ENCODE measurements at places on chromosomes 16 and 17.

- DNase-seq = no peak
Measured at GRCh38 chr16:31700200-31700529, 172.5 kb downstream of the AHSP start.

DNA sequence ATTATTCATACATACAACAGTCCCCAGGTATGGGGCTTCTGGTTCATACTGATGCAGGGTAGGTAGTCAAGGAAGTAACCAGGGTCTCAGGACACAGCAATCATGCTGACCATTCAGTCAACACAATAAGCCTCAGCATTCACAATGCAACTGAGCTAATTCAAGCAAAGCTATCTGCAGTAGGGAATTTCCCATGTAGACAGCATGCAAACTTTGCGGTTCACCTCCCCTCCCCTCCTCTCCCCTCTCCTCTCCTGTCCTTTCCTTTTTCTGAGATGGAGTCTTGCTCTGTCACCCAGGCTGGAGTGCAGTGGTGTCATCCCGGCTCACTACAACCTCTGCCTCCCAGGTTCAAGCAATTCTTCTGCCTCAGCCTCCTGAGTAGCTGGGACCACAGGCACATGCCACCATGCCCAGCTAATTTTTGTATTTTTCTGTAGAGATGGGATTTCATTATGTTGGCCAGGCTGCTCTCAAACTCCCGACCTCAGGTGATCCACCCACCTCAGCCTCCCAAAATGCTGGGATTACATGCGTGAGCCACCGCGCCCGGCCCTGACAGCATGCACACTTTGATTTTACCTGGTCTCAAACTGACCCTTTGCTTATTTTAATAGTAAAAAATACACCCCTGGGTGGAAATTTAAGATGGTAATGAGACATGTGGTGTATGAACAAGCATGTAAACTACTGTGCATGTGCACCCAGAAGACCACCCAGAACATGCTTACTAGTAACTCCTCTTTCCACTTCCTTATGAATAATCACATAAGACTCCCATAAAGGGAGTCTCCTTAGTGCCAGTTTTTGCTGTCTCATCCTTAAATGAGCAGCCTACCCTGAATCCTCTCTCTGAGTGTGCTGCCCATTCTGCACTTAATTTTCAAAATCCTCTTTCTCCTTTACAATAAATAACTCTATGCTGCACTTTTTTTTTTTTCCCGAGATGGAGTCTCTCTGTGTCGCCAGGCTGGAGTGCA lies 9.3 kb upstream of the RNF135 start:
- no peak for DNase-seq

DNA sequence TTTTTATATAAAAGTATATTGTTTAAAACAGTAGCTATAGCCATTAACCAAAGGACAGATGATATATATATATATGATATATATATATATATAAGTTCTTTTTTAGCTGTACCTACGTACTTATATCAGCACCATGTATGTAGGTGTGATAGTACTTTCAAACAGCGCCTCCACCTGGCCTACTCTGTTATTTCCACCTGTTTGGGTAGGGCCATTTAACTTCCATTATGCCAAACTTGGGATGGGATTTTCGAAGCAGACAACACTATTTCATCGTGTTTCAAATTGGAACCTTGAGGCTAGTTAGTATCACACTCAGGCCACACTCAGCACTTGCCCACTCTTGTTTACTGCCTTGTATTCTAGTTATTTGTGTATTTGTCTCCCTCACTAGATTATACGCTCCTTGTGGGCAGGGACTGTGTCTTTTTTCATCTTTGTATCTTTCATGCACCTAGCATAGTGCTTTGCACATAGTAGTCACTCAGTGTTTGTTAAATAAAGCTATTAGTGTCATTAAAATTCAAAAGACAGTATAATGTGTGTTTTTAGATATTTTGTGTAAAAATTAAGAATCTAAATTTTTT lies 11.8 kb upstream of the CLTC start:
- DNase-seq = peak; percentile 31

DNA sequence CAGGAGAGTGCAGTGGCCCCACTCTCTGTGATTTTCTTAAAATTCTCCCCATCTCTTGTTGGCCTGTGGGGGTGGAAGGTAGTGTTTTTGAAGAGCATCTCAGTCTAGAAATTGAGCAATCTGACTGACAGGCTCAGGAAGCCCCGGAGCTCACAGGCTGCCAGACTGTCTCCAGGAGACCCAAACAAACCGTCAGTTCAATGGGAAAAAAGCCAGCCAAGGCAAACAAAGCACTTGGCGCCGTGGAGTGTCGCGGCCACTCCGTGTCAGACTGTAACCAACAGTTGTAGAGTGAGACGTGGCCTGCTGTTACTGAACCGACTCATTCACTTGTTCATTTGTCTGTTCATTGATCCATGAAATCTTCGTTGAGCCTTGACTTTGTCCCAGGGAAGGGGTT lies 33.7 kb downstream of the RGS9 start:
- DNase-seq = no peak

- DNase-seq = no peak
Measured at GRCh38 chr17:34163646-34164045, 91.4 kb upstream of the CCL2 start.

- DNase-seq = no peak
Measured at GRCh38 chr17:49984283-49984682, 10.7 kb downstream of the DLX3 start.

- no peak for DNase-seq
Measured at GRCh38 chr16:52256310-52257078, 290.4 kb downstream of the TOX3 start.

DNA sequence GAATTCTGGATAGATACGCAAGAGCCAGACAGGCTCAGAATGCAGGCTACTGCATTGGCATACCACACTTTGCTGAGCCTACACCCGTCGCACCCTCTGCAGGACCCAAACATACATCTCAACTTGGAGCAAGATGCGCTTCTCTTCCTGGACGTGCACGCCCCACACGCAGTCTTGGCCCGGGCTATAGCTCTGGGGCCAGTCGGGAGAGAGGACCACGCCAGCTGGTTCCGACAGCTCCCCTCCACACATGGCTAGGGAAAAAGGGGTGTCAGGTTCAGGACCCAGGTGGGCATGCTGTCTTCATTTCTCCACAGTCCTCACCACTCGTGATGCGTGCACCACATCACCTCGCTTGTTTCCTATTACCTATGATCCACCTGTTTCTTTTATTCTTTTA lies 15.1 kb upstream of the CDIPT start:
- no peak for DNase-seq

DNA sequence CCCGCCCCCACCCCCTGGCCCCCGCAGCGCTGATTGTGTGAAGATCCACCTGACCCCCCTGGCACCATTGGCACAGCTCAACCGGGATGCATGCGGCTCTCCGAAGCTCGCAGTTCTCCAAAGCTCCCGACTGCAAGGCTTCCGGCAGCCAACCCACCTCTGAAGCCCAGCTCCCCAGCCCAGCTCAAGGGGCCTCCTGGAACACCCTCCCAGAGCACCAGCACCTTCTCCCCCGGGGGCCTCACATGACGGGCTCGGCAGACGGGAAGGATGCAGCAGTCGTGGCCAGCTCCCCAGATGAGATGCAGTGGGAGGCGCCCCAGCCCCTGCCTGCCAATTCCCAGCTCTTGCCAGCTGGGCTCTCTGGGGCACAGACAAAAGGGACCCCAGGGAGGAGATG lies 215.3 kb downstream of the ZNF423 start:
- no peak for DNase-seq

DNA sequence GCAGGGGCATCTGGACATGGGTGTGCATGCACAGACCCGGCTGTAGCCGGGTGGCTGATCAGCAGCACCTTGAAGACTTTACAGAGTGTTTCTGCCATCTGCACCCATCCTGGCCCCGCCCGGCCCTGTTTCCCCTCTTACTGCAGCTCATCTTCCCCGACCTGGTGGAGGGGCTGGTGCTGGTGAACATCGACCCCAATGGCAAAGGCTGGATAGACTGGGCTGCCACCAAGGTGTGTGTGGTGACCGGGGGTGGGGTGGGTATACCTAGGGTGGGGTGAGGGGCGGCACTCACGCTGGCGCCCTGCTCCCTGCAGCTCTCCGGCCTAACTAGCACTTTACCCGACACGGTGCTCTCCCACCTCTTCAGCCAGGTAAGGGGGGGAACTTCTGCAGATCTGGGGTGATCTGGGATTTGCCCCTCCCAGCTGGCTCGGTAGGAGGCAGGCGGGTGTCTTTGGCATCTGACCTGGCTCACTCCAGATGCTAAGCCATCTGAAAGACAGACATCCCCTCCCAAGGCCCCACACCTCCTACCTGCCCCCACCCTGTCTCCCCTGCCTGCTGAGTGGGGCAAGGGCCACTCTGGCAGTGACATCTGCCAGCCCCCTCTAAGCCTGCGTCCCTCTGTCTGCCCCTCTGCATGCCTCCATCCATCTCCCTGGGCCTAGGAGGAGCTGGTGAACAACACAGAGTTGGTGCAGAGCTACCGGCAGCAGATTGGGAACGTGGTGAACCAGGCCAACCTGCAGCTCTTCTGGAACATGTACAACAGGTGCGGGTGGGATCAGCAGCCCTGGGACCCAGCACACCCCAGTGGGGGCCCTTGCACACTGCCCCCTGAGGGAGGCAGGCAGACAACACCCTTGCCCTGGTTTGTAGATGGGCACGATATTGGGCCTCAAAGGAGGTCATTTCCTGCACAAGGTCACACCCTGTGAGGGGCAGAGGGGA lies 6.6 kb downstream of the NDRG4 start:
- no peak for DNase-seq

DNA sequence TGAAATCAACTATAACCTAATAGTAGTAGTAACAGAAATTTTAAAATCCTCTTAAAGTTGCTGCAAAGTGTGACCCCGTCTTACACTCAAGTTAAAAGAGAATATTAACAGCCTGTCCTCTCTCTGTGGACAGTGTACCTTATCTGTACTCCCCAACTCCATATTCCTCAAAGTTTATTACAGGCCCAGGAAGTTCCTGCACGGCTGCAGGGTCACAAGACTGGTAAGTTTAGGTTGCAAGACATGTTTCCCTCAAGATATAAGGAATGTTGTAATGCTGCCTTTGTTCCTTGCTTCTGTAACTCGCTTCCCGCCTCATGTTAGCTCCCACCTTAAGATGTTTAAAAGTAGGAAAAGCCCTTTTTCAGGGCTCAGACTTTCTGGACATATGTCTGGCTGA lies 72.2 kb downstream of the ITFG1 start:
- no peak for DNase-seq

DNA sequence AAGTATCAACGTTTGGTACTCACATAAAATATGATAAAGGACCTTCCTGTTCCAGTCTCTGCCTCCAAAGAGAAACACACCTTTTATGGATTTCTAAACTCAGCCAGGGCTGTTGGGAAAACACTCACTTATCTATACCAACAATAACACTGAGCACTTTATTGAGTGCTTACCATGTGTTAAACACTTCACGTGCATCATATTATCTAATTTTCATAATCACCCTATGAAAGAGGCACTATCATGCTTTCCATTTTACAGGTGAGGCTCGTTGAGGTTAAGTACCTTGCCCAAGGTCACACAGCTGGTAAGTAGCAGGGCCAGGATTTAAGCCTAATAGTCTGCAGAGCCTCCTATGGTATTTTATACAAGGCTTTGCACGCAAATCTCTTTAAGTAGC lies 251.5 kb upstream of the SOX9 start:
- DNase-seq = no peak

DNA sequence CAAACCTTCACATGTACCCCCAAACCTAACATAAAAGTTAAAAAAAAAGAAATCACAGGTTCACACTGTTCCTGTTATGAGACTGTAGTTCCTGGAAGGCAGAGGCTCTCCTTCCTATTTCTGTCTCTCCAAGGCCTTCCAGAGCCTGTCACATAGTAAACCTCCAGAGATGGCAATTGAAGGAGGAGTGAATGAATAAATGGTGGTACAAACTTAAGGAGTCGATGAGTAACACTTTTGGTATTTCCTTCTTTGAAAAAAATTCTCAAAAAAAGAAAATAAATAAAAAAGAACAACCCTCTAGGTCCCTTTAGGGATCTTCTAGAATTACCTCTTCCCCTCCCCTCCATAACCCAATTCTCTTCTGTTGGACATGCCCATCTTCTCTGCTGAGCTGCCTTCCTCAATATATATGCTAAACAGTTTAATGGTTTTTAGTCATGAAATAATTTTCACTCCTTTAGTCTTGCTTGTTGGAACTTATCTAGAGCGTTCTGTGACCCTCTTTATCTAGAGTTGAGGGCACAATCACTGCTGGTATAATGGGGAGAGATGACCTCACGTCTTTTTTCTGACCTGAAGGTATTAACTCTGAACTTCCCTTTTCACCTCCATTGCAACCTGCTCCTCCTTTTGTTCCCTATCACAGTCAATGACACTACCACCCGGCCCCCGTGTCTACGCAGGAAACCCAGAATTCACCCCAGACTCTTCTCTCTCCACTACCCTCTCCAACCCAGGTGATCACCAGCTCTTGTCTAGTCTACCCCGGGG lies 1.7 kb upstream of the TAF15 start:
- no peak for DNase-seq

DNA sequence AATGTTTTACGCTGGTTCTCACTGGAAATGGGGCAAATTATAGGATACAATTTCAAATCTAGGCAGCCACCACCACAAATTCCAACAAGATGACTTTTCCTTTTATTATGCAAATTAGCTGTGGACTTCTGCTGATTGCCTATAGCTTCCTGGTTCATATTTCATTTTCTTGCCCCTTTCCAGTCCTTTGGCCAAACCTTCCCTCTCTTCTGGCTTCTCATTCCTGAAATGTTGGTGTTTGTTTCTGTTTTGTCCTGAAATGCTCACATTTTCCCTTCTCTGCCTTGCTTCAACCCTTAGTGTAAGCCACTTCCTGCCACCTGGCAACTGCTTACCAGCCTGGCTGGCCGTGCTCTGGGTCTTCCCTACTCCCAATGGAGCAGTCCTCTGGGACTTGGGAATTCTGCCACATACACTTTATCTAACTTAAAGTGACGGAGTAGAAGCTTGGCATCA lies 14.0 kb downstream of the PRSS54 start:
- DNase-seq = no peak

- no peak for DNase-seq
Measured at GRCh38 chr16:27246439-27246838, 22.1 kb downstream of the NSMCE1 start.

DNA sequence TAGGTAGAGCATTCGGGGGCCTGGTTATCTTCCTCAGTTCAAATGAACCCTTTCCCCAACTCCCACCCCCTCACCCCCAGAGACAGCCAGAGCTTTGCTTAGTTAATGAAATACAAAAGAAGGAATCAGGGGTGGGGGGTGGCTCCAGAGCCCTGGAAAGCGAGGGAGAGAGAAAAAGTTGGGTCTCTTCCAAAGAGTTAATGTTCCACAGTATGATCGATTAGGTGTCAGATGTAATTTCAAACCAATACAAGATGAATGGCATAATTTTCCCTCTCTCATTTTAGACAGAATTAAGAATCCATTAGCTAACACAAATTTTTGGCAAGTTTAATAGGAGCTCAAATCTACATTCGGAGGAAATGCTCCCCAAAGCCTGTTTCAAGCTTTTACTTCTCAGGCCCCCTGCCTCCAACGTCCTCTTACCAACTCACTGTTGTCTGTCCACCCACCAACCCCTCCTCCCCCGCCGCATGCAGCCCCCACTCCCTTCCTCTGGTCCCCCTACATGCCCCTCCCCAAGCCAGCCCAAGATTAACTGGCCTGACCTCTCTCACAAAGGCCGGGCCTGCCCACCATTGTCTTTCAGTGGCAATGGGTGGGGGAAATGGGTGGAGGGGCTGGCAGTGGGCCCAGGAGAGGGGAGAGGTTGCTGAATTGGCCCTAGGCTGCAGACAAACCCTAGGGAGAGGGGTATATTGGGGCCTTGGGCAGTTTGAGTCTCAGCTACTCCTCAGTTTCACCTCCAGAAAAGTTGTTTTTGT lies 28.2 kb downstream of the NEUROD2 start:
- no peak for DNase-seq

GRCh38 chr16:927406-927805 lies 43.4 kb downstream of the LMF1 start:
- no peak for DNase-seq

- no peak for DNase-seq
Measured at GRCh38 chr17:21223086-21223485, 9.1 kb upstream of the TMEM11 start.
